ENCODE measurements at places on chromosomes 3 and 15.

DNA sequence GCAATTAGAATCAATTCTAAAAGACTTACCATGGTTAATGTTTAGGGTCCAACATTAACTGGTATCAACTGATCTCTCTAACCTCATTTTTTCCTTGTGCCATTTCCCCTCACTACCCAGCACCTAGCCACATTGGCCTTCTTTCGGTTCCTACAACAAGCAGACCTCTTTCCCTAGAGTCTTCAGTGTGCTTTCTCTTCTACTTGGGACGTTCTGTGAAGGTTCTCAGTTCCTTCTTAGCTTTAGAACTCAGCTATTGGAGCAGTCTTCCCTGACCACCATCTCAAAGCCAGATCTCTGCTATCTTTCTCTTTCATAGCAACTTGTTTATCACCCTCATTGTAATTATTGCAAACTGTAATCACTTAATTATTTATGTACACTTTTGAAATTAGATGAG lies 31.5 kb upstream of the MINDY4B start:
- no peak for DNase-seq

DNA sequence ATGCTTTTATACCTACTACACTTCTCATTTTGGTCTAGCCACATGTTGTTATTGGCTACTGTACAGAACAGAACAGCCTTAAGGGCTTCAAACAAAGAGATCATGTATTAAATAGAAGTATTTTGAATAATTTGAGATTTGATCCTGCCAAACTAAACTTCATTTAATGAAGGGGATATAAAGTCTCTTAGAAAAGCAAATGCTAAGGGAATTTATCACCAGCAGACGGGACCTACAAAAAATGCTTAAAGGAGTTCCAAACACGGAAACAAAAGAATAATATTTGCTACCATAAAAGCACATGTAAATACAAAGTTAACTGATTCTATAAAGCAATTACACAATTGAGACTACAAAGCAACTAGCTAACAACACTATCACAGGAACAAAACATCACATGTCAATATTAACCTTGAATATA lies 23.6 kb upstream of the FMN1 start:
- DNase-seq = no peak

DNA sequence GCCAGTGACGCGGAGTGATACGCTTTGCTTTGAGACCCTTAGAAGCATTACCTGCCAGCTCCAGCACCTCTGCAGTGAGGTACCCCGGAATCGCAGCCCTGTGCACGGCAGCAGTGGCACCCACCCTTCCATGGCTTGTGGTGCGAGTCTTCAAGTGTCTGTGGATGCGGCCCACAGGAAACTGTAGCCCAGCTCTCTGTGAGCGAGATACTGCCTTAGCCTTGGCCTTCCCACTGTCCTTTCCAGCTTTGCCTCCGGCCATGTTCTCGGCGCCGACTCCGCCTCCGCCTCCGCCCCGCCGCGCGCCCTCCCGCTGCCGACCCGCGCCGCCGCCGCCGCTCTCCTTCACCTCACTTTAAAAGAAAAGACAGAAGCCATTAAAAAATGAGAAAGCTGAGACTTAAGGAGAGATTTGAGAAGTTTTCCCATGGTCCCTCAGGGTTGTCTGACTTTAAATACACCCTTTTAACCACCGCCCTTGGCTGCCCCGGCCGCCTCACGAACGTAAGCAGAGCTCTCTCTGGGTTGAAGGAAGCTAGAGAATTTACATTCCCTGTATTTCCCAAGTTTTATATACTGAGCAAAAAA lies 78.5 kb upstream of the FAM174B start:
- peak; percentile 17 for DNase-seq

DNA sequence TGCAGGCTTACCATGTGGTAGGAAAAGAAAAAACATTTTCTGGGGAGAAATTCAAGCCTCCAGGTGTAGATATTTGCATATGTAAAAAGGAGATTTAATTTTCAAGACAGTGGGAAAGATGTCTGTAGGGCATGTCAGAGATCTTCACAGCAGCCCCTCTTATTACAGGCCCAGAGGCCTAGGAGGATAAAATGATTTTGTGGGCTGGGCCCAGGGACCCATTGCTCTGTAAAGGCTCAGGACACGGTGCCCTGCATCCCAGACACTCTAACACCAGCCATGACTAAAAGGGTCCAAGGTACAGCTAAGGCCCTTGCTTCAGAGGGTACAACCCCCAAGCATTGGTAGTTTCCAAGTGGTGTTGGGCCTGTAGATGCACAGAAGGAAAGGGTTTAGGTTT lies 680.1 kb downstream of the IGSF11 start:
- no peak for DNase-seq

DNA sequence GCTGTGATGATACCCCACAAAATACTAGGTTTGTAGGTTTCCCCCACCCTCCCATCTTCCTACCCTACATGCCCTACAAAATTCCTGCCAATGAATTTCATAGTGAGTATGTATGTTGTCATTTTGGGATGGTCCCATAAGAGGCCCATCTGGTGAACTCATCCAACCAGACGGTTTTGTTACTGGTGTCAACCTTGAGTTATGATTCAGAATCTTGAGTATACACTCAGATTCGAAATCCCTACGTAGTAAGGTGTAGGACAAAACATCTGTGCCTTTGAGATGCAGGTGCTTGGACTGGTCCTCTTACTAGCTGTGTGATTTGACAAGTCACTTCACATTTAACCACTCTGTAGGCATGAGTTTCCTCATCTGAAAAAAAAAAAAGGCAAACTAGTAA lies 3.6 kb downstream of the SIAH2 start:
- no peak for DNase-seq

DNA sequence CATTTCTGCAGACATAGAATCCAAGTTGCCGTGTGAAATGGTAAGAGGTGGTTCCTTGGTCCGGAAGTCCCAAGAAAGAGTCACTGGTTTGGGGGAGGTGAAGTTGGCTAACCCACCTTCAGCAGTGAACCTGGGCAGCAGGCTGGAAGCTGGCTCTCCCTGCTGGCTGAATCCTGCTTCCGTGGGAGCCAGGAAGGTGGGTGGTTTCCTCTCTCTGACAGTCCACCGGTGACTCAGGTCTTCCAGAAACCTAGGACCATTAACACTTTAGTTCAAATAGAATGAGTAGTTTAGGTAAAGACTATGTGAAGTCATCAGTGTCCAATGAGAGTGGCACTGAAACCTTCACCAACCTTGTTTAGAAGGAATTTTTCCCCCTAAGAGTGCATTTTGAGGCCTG lies 87.4 kb upstream of the CACNA2D3 start:
- no peak for DNase-seq

DNA sequence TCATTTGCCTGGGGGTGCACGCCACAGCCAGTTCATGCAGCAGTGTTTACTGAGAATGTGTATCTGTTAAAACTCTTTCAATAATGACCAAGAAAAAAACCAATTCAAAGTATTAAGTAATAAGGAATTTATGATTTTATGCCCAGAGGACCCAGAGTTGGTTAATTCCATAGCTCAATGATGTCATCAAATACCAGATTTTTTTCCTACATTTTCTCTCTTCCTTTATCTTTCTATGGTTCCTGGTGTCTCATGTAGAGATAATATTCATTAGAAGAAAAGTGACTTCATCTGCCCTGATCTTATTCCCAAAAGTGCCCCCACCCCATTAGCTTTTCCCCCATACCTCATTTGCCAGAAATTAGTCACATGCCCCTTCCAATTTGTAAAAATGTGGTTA lies 44.6 kb upstream of the LMCD1 start:
- DNase-seq = no peak

DNA sequence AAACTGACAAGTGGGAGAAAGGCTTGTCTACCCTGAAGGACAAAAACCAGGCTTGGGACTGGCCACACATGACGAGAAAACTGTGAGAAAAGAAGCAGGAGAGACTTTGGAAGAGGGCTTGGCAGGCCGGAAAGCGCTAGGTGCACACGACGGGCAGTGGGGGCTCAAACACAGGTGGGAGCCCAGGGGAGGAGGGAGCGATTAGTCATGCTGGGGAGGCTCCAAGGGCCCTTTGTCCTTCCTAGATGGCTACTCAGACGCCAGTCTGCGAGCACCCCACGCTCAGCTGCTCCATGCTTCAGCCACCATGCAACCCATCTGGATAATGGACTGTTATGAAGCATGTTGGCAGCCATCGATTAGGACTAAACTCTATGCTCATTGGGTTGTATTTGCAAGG lies 17.1 kb downstream of the LIPC start:
- DNase-seq = no peak

GRCh38 chr3:49495023-49495422 lies 25.0 kb downstream of the DAG1 start:
- peak; percentile 25 for DNase-seq

- no peak for DNase-seq
These were observed 11.2 kb downstream of the ACAN start for GRCh38 chr15:88814393-88814792.

DNA sequence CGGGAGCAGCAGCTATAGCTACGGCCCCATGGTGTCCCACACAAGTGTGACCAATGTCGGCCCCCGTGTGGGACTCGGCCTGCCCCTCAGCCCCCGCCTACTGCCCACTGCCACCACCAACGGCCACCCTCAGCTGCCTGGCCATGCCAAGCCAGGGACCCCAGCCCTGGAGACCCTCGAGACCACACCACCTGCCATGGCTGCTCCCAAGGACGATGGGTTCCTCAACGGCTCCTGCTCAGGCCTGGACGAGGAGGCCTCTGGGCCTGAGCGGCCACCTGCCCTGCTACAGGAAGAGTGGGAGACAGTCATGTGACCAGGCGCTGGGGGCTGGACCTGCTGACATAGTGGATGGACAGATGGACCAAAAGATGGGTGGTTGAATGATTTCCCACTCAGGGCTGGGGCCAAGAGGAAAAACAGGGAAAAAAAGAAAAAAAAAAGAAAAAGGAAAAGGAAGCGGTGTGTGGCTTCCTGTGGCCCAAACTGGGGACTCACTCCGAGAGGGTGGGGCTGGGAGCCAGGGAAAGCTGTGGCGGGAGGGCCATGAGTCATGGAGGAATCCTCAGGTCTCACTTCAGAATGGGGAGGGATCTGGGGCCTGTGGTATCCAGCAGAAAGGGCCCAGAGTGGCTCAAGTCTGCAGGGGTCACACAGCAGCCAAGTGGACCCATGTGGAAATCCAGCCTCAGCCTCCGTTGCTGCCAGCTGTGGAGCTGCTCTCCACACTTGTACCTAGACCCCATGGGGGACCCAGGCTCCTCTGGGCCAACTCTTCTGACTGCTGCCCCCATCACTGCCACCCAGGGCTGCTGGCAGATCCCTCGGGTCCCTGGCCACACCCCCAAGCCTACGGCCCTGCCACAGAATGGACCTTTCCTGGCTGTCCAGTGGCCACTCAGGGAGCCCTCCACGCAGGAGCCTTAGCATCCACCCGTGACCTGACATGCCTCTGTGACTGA lies 26.1 kb downstream of the PTH1R start:
- no peak for DNase-seq

- DNase-seq = no peak
These were observed 138.8 kb downstream of the ZNF609 start for GRCh38 chr15:64599226-64599625.

DNA sequence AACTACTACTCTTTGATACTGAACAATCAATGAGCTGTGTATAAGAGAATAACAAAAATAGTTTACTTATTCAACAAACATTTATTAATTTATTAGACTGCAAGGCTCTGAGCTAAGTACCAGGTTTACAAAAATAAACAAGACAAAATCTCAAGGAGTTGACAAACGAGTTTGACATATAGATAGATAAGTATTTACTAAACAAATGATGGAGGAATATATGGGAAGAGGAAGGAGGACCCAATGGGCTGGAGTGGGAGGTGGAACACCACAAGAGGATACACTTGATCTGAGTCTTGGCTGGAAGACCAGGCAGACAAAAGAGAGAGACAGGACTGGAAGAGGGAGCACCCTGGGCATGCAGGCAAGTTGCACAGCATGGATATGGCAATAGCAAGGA lies 47.5 kb upstream of the FSIP1 start:
- no peak for DNase-seq

DNA sequence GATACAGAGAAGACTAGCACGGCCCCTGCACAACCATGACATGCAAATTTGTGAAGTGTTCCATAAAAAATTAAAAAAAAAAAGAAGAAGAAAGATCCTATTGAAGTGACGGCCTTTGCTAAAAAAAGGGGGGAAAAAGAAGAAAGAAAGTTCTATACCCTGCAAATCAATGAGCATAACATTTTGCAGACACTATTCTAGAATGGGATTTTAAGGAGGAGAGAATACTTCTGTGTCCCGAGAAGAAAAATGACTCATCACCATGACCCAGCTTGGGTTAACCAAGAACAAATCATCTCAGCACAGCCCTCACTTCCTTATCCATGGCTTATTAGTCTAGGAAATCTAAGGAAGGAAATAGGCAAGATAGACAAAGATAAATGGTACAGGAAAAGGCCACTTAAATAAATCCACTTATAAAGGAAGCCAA lies 7.4 kb upstream of the SH3BP5 start:
- no peak for DNase-seq

DNA sequence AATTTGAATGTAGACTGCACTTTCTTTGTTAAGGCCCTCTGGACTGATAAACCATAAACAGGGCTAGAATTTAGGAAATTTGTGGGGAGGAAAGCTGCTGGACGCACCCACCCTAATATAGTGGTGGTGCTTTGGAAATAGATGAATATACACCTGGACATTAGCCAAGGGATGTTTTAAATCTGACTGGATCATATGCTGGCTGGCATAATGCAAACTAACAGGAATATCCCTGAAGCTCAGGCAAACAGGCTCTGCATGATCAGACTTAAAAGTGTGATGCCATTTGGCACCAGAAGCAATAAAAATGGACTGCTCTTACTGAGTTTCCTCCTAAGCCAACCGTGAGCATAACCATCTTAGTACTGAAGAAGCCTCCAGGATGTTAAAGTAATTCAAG lies 465.8 kb upstream of the ROBO1 start:
- DNase-seq = no peak

DNA sequence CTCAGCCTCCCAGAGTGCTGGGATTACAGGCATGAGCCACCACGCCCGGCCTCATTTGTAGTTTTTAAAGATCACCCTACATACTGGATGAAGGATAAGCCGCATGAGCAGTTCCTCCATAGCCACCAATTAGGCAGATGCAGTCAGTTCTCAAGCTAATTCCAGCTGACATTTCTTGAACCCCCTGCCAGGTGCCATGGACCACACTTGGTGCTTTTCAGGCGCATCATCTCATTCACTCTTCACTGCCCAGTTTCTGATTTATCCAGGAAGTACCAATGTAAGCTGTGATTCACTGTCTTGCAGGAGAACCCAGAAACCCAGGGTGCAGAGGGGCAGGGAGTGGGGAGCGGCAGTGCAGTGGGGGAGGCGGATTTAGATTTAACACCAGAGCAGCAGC lies 56.5 kb upstream of the RASA2 start:
- no peak for DNase-seq

Measured in B cell (primary cell).